ENCODE measurements at places on chromosomes 7 and 10. TPM values are rescaled to one million over a fixed set of nuclear protein-coding genes. Genes with fewer than 3 reads are reported as not detected.
A peak's percentile ranks its signal among the peaks of the same experiment; 100 is the strongest.

The ANTXRL gene
- total RNA-seq: not detected

The SLC4A2 gene
- 78.0 TPM for total RNA-seq

DNA sequence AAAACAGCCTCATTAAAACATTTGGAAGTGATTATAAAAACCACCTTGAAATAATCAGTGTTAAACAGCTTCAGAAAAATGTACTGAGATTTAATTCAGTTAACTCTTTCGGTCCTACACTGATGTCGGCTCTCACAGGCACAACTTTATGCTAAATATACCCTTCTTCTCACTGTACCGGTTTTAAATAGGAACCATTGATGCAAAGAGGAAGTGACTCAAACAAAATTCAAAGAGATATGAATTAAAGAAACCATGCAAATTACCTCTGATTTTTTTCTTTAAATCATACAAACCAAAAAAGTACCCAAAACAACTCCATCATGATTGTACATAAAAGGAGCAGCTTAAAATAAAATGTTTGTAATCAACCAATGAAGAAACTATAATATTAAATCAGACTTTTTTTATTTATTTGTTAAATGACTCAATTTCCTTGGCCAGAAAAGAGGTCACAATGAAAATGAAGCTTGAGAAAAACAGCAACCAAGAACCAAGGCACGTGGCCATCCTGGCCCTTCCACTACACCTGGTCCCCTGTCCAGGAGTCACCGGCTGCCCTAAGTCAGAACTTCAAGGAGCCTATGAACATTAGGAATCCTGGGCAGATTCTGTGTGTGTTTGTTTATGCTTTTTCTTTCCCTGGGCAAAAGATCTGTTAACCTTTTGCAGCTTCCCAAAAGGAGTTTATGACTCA, 73.0 kb upstream of the CABCOCO1 start:
- no peaks in the 10 kb centered on the region for H3K27me3 ChIP-seq
- no peaks in the 10 kb centered on the region for H3K36me3 ChIP-seq
- DNase-seq: no peak
- H3K27ac ChIP-seq: no peak overlapping the region

DNA sequence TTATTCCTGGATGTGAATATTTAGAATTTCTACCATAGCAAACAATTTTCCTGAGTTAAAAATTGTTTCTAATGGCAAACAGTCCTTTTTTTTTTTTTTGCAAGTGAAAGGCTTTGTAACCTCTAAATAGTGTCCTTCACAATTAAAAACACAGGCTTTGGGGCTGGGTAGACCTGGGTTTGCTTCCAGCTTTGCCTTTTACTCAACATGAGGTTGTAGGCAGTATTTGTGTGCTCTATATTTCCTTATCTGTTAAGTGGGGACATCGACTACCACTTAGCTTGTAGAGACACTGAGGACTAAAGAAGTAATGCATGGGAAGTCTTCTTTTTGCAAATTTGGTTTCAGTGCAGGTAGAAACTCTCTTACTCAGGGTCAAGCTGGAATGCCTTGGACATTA, 169.4 kb upstream of the GRB10 start:
- H3K27ac ChIP-seq: no peak overlapping the region
- H3K4me3 ChIP-seq: no peak overlapping the region
- H3K27me3 ChIP-seq: no peaks in the 10 kb centered on the region
- no peaks in the 10 kb centered on the region for H3K4me1 ChIP-seq

DNA sequence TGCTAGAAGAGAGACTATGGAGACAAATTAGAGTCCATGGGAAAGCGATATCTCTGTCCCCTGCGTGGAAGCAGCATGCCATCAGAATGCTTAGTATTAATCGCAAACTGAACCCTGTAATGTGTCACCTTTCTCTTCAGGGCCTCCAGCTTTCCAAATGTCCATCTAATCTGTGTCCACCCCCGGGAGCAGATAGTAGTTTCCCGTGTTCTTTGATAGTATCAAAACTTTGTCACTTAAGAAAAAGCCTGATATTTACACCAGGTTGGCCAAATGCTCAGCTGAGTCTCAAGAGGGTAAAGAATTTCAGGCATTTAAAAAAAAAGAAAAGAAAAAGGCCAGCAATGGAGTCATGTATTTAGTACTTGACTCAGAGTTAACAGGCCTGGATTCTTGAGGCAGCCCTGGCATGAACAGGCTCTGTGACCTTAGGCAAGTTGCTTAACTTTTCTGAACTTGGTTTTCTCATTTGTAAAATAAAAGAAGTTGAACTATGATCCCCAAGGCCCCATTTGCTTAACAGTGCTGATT, 10.4 kb upstream of the GSAP start:
- H3K27ac ChIP-seq: peak overlapping the region; percentile 92
- no peaks in the 10 kb centered on the region for H3K36me3 ChIP-seq
- H3K27me3 ChIP-seq: no peaks in the 10 kb centered on the region
- no peak overlapping the region for H3K4me3 ChIP-seq
- H3K4me1 ChIP-seq: peaks cover 44% of the 10 kb centered on the region

- H3K4me3 ChIP-seq: no peak overlapping the region
- H3K27me3 ChIP-seq: no peaks in the 10 kb centered on the region
- H3K27ac ChIP-seq: no peak overlapping the region
- H3K36me3 ChIP-seq: no peaks in the 10 kb centered on the region
- no peak for DNase-seq
- peaks cover 5% of the 10 kb centered on the region for H3K4me1 ChIP-seq
Observed at GRCh38 chr7:132252793-132253100, 323.5 kb downstream of the PLXNA4 start.

- H3K36me3 ChIP-seq: no peaks in the 10 kb centered on the region
- no peaks in the 10 kb centered on the region for H3K27me3 ChIP-seq
- H3K27ac ChIP-seq: no peak overlapping the region
- DNase-seq: no peak
Observed at GRCh38 chr7:42693722-42694121, 218.1 kb downstream of the C7orf25 start.

DNA sequence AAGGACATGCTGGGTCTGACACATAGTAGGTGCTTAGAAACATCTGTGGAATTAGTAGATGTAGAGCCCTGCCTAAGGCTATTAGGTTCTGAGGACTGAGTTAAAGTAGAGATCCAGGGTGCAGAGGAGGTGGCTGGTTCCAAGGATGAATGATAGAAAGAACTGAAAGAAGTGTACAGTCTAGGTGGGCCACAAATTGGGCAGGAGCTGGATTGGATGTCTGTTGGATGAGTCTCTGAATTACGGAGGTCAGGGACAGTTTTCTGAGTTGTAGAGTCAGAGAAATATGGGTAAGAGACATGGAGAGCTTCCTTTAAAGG, 2.0 kb upstream of the SAMD8 start:
- H3K27ac ChIP-seq: no peak overlapping the region
- H3K4me3 ChIP-seq: no peak overlapping the region
- DNase-seq: no peak
- H3K27me3 ChIP-seq: no peaks in the 10 kb centered on the region
- no peaks in the 10 kb centered on the region for H3K36me3 ChIP-seq

DNA sequence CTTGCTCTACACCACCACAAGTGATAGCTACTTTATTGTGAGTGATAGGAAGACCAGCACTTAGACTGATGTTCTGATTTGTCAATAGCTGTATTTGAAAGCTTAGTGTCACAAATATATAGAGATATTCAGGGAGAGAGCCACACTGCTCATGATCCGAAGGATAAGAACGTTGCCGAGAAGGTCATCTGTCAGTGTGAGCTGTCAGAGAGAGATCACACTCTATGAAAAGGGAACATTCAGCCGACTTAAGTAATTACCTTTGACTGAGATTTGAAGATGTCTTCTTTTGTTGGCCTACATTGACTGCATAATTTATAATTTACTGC, 322.6 kb downstream of the TFEC start:
- no peak overlapping the region for H3K27ac ChIP-seq
- no peaks in the 10 kb centered on the region for H3K27me3 ChIP-seq
- no peaks in the 10 kb centered on the region for H3K4me1 ChIP-seq
- no peaks in the 10 kb centered on the region for H3K36me3 ChIP-seq

DNA sequence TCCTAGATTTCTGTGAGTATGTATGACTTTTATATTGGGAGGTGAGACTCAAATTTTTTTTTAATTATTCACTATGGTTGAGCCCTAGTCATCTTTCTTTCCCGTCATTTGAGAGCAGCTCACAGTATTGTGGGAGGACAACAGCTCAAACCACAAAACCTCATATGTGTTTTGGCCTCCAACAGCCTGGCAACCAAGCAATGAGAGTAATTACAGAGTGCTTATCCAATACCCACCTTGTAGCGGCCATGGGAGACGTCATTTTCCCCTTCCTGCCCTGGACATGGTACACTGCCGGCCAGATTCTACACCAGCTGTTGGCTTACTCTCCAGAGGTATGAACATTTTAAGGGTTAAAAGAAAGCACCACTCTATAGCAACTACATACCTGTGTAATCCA, 49.1 kb downstream of the DOCK4 start:
- no peaks in the 10 kb centered on the region for H3K27me3 ChIP-seq
- H3K4me1 ChIP-seq: peaks cover 4% of the 10 kb centered on the region

DNA sequence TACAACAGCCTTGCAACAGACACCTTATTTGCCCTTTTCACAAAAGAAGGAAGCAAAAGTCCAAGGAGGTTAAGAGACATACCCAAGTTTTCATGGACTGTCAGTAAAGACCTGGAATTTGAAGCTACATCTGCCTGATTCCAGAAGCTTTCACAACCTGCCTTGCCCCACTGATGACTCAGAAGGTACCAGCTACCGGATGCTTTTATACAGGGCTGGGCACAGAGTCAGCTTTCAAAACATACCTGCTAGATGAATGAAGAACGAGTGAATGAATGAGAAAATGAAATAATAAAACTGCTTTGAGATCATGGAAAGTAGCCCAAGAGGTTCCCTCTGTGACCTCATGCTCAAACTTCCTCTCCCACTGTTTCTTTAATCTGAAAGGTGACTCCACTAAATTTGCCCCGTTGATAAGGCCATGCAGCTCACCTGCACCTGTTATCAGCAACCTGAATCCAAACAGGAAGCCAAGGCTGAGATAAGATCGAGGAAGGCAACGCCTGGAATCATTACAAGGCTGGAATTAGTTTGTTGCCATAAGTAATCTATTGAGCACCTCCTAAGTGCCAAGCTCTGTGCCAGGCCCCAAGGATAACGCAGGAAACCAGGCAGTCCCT, 151.5 kb downstream of the WDR11 start:
- no peaks in the 10 kb centered on the region for H3K36me3 ChIP-seq
- no peak overlapping the region for H3K27ac ChIP-seq

The DCLRE1C gene
- 17.9 TPM for total RNA-seq

DNA sequence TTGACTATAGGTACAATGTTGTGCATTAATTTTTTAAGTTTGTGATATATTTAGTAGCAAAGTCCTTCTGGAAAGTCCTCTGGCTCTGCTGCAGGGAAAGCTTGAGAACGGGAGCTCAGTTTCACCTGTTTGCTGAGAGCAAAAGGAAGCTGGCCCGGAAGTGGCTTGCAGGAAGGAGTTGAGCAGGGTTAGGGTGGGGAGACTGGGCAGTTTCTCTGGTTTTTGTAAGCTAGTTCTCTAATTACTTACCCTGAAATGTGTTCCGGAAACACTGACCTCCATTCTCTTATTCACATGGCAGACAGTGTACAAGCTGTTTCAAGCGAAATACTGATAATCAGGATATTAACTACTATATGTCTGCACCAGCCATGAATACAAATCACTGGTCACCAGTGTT, 22.3 kb downstream of the MAP3K8 start:
- DNase-seq: no peak
- H3K27me3 ChIP-seq: no peaks in the 10 kb centered on the region
- H3K4me3 ChIP-seq: no peak overlapping the region
- H3K36me3 ChIP-seq: peaks cover 61% of the 10 kb centered on the region

The PPP1R9A gene
- total RNA-seq: 38.8 TPM

GRCh38 chr10:14032406-14032998, 298.2 kb downstream of the FRMD4A start:
- H3K27ac ChIP-seq: no peak overlapping the region
- H3K4me1 ChIP-seq: no peaks in the 10 kb centered on the region
- no peak overlapping the region for H3K4me3 ChIP-seq
- DNase-seq: peak; percentile 10
- H3K27me3 ChIP-seq: no peaks in the 10 kb centered on the region

- H3K36me3 ChIP-seq: no peaks in the 10 kb centered on the region
- no peaks in the 10 kb centered on the region for H3K4me1 ChIP-seq
- no peak overlapping the region for H3K4me3 ChIP-seq
- H3K27ac ChIP-seq: no peak overlapping the region
- no peaks in the 10 kb centered on the region for H3K27me3 ChIP-seq
Observed at GRCh38 chr7:158055726-158056510, 531.7 kb downstream of the PTPRN2 start.

The CRYGN gene
- total RNA-seq: 45.5 TPM

DNA sequence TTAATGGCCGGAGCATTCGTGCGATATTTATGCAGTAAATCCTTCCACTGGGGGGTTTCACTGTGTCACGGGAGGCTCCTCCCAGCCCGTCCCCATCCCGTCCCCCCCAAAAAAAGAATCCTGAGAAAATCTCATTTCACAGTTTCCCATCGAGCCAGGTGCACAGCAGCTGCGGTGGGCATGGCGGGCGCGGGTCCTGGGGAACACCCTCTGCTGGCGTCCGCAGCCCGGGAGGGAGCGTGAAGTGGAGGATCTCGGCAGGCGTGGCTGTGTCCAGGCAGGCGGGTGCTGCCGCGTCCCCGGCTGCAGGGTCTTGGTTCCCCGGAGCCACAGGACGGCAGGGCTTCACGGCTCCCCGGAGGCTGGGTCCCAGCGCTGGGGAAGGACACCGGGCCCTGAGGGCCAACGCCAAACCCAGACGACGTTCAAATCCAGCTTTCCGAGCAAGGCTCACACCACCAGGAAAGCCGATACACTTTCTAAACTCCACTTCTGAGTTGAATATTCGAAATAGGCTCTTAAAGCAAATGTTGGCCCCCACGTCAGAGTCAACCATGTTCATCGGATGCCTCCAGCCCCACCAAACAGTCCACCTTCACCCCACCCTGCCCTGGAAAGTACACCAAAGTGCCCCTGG, 55.7 kb downstream of the PDGFA start:
- no peaks in the 10 kb centered on the region for H3K4me1 ChIP-seq
- no peak for DNase-seq
- no peak overlapping the region for H3K4me3 ChIP-seq
- no peak overlapping the region for H3K27ac ChIP-seq

The SMNDC1 gene
- 14.2 TPM for total RNA-seq

GRCh38 chr10:91891125-91892001, 17.9 kb downstream of the FGFBP3 start:
- no peak overlapping the region for H3K4me3 ChIP-seq
- no peak overlapping the region for H3K27ac ChIP-seq
- no peaks in the 10 kb centered on the region for H3K4me1 ChIP-seq

DNA sequence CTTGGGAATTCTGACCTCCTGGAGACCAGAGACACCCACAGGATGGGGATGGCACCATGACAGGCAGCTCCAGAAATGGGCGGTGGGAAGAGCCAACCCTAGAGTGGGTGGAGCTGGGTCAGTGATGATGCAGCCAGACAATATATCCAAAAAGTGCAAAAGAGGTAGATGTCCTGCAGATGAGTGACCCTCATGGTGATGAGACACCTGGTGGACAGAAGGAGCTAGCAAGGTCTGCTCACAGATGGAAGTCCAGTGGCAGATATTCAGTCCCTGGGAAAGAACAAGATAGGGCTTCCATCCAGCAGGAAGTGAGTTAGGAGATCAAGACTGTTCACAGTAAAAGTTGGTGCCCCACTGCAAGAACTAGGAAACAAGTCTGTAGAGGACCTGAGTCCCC, 19.2 kb upstream of the GRB10 start:
- DNase-seq: no peak
- H3K27ac ChIP-seq: no peak overlapping the region
- no peaks in the 10 kb centered on the region for H3K27me3 ChIP-seq
- no peaks in the 10 kb centered on the region for H3K4me1 ChIP-seq
- H3K36me3 ChIP-seq: no peaks in the 10 kb centered on the region

The TMEM248 gene
- 140 TPM for total RNA-seq

The MNX1 gene
- total RNA-seq: not detected

The SFTPA1 gene
- not detected for total RNA-seq

The SUGCT gene
- 1.3 TPM for total RNA-seq

Data from thyroid gland (tissue), 4 donors.